Uterus (tissue), 4 donors: ENCODE measurements at places on chromosomes 3 and 15. TPM values are rescaled to one million over a fixed set of nuclear protein-coding genes. Genes with fewer than 3 reads are reported as not detected.

The NMNAT3 gene
- total RNA-seq: 2.4 TPM

The AMOTL2 gene
- 49.4 TPM for total RNA-seq

The RASGRP1 gene
- total RNA-seq: under 0.01 TPM

The STRA6 gene
- total RNA-seq: not detected

The RTP4 gene
- total RNA-seq: 2.4 TPM

DNA sequence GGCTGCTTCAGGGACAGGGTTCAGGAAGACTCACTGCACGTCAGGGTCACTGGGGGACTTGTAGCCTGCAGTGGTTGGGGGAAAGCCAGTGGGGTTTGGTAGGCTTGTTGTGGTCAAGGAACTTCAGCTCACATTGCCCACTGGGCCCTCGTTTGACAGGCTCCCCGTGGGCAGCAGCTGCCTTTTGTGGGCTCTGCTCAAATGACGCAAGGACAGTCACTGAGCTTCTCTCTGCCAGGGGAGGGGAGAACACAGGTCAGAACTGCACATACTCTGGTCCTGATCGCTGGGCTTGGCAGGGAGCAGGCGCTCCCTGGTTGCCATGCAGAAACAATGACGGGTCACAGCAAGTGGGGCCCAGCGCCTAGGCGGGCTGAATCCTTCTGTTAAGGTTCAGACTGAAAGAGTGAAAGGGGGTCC is 45.5 kb downstream of the FAM174B start:
- H3K36me3 ChIP-seq: no peaks in the 10 kb centered on the region
- no peak for DNase-seq
- H3K4me1 ChIP-seq: no peaks in the 10 kb centered on the region
- H3K4me3 ChIP-seq: no peak overlapping the region
- no peaks in the 10 kb centered on the region for H3K27me3 ChIP-seq

GRCh38 chr3:127457094-127457475 is 133.4 kb downstream of the TPRA1 start:
- no peaks in the 10 kb centered on the region for H3K4me1 ChIP-seq
- H3K36me3 ChIP-seq: no peaks in the 10 kb centered on the region
- peaks cover 6% of the 10 kb centered on the region for H3K27me3 ChIP-seq
- no peak overlapping the region for H3K4me3 ChIP-seq
- H3K27ac ChIP-seq: no peak overlapping the region
- no peak for DNase-seq

DNA sequence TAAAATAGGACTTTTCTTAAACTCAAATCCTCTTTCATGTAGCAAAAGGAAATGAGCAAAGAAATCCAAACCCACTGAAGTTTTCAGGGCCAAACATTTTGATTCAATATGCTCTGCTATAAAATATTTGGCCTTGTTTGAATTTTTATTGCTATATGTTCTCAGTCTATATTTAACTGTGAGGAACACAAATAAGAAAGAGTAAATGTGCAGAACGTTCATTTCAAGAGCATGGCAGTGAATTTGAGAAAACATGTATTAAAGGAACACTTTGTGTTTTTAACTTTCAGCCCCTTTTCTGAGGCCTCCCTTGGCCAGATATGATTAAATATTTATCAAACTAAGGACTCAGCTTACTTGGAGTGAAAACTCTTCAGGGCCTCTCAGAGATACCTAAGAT is 124.7 kb upstream of the CCNL1 start:
- H3K4me1 ChIP-seq: no peaks in the 10 kb centered on the region
- H3K27me3 ChIP-seq: no peaks in the 10 kb centered on the region

DNA sequence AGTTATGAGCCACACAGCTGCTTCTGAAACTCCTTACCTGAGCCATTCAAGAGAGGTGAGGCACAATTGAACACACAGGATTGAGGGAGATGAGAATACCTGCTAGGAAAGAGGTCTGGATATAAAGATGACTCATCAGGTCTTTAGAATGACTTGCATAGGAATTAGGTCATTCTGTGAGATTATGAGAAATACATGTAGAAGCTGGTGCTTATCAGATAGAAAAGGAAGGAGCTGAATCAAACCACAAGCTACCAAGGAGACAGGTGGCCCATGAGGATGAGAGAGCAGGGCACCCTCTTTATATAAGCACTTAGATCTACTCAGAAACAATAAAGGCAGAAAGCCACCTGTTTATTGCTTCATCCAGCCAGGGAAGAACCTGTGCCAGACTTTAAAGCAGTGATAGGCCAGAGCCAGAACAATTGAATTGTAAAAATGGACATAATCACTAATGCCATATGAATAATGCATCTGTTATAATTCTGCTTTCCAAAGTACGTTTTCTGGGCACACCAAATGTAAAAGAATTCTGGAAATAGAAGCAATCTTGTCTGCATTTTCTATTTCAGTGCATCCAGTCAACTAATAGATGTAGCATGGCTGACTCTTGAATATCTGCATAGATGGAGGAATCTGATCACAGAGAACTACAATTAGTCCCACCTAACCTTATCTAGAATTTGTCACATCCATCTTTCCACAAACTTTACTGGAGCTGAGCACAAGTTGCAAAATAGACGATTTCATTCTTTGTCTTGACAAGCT is 74.9 kb downstream of the PIK3R4 start:
- no peaks in the 10 kb centered on the region for H3K36me3 ChIP-seq
- no peak for DNase-seq
- no peaks in the 10 kb centered on the region for H3K27me3 ChIP-seq
- H3K4me3 ChIP-seq: no peak overlapping the region
- no peaks in the 10 kb centered on the region for H3K4me1 ChIP-seq

GRCh38 chr3:107384907-107385306 is 7.7 kb downstream of the CCDC54 start:
- no peaks in the 10 kb centered on the region for H3K36me3 ChIP-seq
- H3K27me3 ChIP-seq: no peaks in the 10 kb centered on the region
- H3K27ac ChIP-seq: no peak overlapping the region
- no peak for DNase-seq
- H3K4me3 ChIP-seq: no peak overlapping the region
- H3K4me1 ChIP-seq: no peaks in the 10 kb centered on the region

DNA sequence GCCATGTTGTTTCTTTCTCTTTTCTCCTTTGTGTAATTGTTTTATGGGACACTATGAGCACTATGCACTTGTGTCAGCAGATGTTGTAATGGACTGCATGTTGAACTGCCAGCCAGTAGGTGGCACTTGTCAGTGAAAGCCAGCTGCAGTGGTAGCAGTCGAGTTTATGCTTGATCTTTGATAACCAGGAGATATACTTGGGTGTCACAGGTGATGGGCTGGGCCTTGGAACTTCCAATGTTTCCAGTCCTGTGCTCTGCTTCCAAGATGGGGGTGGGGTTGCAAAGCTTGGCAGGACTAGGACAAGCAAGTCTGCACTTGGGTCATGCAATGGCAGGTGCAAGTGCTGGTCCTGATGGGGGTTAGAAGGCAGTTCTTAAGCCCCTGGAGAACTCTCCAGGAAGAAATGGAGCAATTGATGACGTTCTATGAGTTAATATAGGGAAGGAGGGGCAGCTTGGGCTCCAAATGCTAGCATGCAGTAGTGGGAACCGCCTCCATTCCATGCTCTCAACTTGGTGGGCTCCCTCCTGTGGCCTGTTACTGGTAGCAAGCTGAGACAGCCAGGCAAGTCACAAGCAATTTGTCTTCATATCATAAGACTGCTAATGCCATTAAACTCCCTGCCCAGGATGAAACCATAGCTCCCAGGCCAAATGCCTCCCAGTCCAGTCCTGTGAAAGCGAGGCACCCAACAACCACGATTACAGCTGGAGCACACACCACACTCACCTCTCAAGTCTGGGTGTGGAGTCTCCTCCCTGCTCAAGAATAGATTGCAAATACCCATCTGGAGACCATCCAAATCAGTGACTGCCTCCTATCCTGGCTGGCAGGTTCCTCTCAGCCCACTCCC is 287.2 kb downstream of the CGGBP1 start:
- H3K27me3 ChIP-seq: no peaks in the 10 kb centered on the region
- DNase-seq: no peak
- H3K27ac ChIP-seq: no peak overlapping the region
- no peaks in the 10 kb centered on the region for H3K36me3 ChIP-seq
- H3K4me3 ChIP-seq: no peak overlapping the region

GRCh38 chr3:113908133-113908532 is 39.7 kb upstream of the ZDHHC23 start:
- no peak overlapping the region for H3K27ac ChIP-seq
- H3K4me1 ChIP-seq: no peaks in the 10 kb centered on the region
- no peaks in the 10 kb centered on the region for H3K36me3 ChIP-seq
- no peak overlapping the region for H3K4me3 ChIP-seq
- H3K27me3 ChIP-seq: no peaks in the 10 kb centered on the region
- DNase-seq: no peak

DNA sequence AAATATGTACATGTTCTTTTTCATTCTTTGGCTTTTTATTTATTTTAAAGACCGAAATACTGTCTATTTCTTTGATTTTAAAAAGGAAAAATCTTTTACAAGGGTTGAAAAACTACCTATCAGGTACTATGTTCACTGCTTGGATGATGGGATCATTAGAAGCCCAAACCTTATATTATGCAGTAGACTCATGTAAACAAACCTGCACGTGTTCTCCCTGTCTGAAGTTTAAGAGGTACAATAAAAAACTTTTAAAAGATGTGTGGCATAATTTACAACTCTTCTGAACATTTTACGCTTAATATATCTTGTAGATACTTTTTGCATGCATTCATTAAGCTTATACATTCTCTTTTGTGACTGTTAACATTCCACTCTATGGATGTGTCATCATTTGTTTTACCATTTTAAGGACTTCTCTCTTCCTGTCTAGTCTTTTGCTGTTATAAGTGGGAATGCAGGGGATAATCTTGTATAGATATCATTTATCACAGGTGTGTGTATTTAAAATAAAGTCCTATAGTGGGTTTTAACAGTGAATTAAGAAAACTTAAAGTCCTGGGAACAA is 6.2 kb downstream of the MGA start:
- H3K27ac ChIP-seq: peak overlapping the region; percentile 10
- no peak for DNase-seq
- H3K36me3 ChIP-seq: no peaks in the 10 kb centered on the region
- no peak overlapping the region for H3K4me3 ChIP-seq
- H3K27me3 ChIP-seq: no peaks in the 10 kb centered on the region

DNA sequence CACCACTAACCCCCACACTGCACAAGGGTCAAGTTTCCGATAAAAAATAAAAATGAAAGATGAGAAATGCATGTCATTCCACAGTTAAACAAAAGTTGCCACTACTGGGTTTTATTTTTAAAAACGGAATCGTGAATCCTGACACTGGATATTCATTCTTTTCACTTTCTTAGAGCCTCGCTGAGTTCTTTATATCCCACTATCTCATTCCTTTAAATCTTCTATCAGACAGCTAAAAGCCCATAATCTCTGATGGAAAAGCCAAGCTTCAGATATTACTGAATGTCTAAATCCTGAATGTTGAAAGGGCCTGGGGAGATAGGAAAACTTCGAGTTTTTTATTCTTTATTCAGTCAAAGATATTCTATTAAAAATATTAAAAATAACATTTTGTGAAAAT is 11.7 kb downstream of the RIOX2 start:
- H3K27me3 ChIP-seq: no peaks in the 10 kb centered on the region
- no peak overlapping the region for H3K27ac ChIP-seq
- no peaks in the 10 kb centered on the region for H3K4me1 ChIP-seq
- H3K4me3 ChIP-seq: no peak overlapping the region
- DNase-seq: no peak
- H3K36me3 ChIP-seq: no peaks in the 10 kb centered on the region

DNA sequence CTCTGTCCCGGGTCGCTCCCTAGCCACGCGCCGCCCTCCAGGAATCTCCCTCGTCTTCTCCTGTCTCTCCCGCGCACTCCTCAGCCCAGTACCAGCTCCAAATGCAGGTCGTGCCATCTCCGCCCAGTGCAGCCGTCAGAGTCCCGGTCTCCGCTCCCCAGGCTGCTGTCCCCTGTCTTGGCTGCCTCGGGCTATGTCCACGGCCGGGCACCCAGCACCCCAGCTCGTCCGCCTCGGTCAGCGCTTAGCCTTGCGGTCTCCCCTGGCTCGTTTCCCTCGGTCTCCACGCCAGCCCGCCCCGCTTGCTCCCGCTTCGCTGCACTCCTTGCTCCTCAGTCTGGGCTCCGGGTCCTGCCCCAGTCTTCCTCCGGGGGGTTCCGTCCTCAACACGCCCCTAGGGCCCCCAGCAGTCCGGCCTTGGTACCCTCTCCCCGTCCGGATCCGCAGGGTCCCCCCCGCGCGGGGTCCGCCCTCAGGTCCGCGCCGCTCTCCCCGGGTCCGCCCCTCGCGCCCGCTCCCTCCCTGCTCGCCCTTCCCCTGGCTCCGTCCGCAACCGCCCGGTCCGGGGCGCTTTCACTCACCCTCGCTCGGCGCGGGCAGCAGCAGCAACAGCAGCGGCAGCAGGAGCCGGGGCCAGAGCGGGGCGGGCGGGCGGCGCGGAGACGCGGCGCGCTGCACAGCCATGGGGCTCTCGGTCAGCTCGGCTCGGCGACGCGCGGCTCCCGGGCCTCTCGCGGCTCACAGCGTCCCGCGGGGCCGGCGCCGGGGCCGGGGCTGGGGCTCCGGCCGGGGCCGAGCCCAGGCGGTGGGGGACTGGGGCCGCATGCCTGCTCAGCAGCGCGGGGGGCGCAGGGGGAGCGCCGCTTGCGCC is 462 bp downstream of the IGDCC3 start:
- no peaks in the 10 kb centered on the region for H3K4me1 ChIP-seq
- no peak overlapping the region for H3K27ac ChIP-seq
- no peak for DNase-seq

GRCh38 chr3:129278966-129279906 is 566 bp downstream of the HMCES start:
- no peaks in the 10 kb centered on the region for H3K36me3 ChIP-seq
- peak overlapping the region; percentile 87 for H3K27ac ChIP-seq
- H3K4me3 ChIP-seq: peak overlapping the region; percentile 66
- peak; percentile 35 for DNase-seq
- H3K27me3 ChIP-seq: no peaks in the 10 kb centered on the region

DNA sequence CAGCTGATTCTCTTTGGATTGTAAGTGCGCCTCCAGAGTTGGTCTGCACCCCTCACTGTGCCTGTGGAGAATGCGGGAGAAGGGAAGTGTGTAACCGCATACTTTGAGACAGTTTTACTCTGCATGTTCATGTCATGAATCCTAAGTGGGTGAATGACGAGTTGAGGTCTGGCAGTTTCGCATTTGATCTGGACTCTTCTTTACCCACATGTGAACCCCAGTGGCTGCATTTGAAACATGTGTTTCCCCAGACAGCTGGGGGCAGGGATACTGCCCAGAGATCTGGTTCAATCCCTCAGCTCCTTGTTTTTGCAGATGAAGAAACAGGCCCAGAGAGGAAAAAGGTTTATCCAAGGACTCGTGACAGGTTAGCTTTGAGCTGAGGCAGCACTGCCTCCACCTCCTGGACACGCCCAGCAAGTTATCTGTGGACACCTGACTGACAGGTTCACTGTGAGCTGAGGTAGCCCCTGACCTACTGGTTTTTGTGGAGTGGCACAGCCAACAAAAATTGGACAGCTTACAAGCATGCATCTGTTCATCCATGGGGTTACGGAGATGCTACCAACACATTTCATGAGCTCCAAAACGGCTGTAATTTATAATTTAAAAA is 207.3 kb downstream of the XXYLT1 start:
- H3K27me3 ChIP-seq: no peaks in the 10 kb centered on the region
- no peaks in the 10 kb centered on the region for H3K4me1 ChIP-seq
- H3K27ac ChIP-seq: no peak overlapping the region
- no peak overlapping the region for H3K4me3 ChIP-seq
- no peak for DNase-seq
